ENCODE measurements at places on chromosomes 6 and 20.

DNA sequence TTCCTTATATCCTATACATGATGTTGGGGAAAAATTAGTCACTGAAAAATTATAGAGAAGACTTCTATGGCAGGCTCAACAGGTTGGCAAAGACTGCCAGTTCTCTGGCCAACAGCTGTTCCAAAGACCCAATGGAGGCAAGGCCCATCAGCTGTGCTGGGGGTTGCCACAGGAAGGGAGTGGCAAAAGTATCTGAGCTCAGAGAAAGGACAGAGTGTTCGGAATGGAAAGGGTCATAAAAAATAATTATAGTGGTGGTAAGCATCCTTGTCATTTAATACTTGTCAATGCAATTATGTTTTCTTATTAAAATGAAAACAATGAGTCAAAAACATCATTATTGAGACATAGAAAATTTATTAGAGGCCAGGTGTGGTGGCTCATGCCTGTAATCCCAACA lies 36.1 kb downstream of the FASTKD5 start:
- no peak for DNase-seq

DNA sequence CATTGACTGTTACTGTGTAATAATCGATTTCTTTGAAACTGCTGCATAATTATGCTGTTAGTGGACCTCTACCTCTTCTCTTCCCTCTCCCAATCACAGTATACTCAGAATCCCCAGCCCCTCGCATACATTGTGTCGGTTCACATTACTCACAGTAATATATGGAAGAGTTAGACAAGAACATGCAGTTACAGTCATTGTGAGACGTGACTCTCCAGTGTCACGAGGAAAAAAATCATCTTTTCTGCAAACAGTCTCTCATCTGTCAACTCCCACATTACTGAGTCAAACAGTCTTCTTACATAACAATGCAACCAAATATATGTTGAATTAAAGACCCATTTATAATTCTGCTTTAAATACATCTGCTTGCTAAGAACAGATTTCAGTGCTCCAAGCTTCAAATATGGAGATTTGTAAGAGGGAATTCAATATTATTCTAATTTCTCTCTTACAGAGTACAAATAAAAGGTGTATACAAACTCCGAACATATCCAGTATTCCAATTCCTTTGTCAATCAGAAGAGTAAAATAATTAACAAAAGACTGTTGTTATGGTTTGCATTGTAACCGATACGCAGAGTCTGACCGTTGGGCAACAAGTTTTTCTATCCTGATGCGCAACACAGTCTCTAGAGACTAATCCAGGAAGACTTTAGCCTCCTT lies 113.3 kb downstream of the TMEM242 start:
- DNase-seq, result no peak

DNA sequence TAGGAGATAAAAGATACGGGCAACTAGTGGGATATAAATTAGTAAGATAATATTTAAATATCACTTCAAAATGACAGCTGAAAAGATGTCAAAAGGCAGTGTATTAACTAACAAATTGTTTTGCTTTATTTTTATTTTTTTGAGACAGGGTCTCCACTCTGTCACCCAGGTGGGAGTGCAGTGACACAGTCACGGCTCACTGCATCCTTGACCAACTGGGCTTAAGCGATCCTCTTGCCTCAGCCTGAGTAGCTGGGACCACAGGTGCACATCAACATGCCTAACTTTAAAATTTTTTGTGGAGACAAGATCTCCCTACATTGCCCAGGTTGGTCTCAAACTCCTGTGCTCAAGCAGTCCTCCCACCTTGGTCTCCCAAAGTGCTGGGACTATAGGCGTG lies 5.9 kb downstream of the ZNF292 start:
- DNase-seq, result no peak

GRCh38 chr6:29737707-29738630 lies 14.7 kb downstream of the HLA-F start:
- peak; percentile 72 for DNase-seq

GRCh38 chr20:51994751-51995417 lies 192.6 kb upstream of the SALL4 start:
- no peak for DNase-seq

DNA sequence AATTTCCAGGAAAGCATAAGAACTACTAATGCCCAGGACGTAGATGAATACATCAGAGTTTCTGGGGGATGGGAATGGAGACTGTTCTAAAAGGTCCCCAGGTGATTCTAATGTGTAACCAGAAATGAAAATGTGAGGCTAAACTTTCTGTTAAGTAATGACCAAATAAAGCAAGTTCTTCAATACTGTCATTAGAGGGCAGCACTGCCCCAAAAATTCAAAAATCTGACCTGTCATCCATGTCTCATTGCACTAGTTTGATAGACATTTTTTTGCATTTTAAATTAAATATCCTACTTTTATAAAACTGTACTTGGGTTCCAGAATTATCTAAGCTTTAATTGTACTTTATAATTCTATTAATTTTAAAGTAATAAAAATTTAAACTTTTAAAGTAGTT lies 94.9 kb downstream of the RFX6 start:
- DNase-seq, result peak; percentile 58
